Activated T-cell treated with anti-CD3 and anti-CD28 coated beads for 4 hours (primary cell): ENCODE measurements at places on chromosomes 1 and 21.

GRCh38 chr1:227192163-227192562 lies 126.1 kb downstream of the CDC42BPA start:
- no peak for DNase-seq

- no peak for DNase-seq
Measured at GRCh38 chr1:184524248-184524647, 137.4 kb downstream of the C1orf21 start.

- DNase-seq = no peak
Measured at GRCh38 chr1:75275631-75276030, 141.4 kb downstream of the LHX8 start.

DNA sequence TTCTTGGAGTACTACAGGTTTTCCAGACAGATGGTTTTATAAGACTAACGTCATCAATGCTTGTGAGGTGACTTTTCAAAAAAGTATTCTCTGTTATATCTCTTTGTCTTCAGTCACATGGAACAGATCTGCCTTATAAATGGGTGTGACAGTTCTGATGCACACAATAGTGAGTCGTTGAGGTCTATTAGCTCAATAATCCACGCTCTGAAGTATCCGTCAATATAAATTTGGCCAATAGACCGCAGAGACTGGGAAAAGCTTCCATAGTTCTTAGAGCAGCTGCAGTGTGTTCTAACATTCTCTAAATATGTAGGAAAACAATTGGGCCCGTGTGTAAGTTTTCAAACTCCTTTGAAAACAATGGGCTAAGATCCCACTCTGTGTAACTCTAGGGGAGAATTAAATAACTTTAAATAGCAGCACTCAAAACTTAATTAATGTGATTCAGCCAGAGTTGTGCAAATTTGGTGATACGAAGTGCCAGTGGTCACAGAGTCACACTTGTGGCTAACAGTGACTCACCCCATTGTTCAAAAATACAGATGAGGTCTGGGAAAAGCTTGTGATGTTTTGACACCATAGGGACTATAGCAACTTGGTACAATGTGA lies 316.0 kb downstream of the LMO4 start:
- no peak for DNase-seq

GRCh38 chr1:244316407-244316806 lies 135.3 kb downstream of the ADSS2 start:
- no peak for DNase-seq

DNA sequence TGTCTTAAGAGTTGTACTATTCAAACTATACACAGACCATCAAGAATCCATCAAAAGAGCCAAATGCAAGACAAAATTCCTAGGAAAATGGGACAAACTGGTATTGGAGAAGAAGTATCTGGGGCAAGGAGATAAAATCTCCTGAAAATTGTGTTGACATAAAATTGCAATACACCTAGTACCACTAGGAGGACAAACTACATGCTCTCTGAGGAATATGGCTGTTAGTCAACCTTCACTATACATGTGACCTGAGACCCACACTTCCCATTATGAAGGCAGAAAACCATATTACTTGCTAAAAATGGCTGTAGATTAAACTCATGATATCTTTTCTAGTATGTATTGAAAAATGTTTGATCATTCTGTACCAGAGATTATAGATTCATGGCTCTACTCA lies 30.0 kb downstream of the IRF2BP2 start:
- no peak for DNase-seq

GRCh38 chr1:200346700-200347099 lies 63.1 kb downstream of the ZNF281 start:
- DNase-seq = no peak

- no peak for DNase-seq
Measured at GRCh38 chr1:7501084-7501491, 270.0 kb upstream of the VAMP3 start.

DNA sequence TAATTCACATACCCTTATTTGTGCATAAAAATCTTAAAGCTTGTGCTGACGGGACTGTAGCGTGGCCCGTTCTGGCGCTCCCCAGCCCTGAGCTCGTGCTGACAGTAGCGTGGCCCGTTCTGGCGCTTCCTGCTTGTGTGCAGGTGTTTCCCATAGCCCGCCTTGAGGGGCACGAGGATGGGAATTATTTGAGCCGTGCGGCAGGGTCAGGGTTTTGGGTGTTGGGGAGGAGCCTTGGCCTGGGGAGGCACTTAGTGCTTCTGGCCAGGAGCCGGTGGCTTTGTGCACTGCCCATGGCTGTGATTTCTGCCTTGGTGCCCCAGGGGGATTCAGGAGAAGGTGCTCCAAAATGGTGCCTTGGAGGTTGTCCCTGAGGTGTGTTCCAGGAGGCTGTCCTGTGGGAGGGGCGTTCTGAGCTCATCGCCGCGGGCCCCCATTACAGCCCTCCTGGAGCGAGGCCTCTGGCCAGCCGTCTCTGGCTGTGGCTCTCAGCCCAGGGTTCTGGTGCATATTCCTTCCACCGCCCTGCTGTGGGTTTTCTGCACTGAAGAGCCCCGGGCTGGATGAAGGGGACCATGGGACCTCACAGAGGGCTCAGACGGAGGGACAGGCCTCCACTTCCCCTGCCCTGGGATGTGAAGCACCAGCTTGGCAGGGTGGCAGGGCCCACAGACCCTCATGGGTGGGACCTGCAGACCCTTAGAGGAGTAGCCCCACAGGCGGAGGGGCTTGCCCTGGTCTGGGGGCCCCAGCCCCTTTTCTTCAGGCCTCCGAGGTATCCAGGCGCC lies 6.6 kb downstream of the SLX9 start:
- no peak for DNase-seq

DNA sequence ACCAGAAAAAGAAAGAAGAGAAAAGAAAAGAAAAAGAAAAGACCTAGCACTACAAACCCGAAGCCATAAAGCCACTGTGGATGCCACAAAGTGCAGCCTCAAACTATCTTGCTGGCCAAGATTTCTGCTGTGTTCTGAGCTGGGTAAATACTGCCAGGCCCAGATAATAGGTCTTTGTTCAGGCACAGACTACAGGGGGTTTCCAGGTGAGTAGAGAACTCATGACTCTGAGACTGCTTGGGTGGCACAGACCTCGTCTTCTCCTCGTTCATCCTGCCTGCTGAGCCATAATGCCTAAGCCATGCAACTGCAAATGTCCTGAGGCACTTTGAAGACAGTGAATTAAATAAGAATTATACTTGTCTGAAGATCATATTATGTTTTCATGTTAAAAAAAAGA lies 651.8 kb downstream of the LMO4 start:
- DNase-seq = no peak

DNA sequence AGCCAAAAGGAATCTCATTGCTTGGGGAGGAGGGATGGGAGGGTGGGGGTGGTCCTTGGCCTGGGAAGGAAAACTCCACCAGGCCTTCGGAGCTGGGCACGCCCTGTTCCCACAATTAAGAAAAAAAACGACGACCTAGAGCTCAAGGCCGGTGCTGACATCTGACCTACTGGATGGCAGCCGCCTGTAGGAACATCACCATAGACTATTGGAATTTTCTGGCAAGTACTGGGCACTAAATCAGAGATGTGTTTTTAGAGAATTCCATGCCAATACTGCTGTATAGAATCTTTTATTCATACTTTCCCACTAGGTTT lies 729 bp downstream of the NADK start:
- no peak for DNase-seq

DNA sequence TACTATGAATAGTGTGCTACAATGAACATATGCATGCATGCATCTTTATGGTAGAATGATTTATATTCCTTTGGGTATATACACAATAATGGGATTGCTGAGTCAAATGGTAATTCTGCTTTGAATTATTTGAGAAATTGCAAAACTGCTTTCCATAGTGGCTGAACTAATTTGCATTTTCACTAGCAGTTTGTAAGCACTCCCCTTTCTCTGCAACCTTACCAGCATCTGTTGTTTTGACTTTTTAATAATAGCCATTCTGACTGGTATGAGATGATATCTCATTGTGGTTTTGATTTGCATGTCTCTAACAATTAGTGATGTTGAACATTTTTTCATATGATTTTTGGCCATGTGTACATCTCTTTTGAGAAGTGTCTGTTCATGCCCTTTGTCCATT lies 24.0 kb upstream of the DIRAS3 start:
- DNase-seq = no peak

GRCh38 chr21:39927304-39927886 lies 60.2 kb downstream of the PCP4 start:
- DNase-seq = no peak

DNA sequence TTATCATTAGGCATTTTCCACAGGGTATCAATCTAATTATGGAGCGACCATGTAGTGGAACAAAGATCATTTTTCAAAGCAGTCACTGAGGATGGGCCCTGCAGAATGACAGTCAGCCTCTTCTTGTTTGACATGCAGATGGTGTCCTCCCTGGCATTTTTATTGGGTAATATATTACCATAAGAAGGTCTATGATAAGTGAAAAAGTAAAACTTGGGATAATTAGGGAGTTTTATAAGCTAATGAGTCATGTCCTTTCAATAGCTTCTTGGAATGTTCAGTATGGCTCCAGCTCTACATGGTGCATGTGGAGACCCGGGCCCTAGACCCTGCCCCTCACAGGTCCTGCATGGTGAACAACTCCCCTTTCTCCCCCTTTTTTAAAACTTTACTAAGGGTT lies 232.2 kb upstream of the COA6 start:
- DNase-seq = no peak

GRCh38 chr1:169466259-169467230 lies 19.2 kb downstream of the SLC19A2 start:
- DNase-seq = peak; percentile 22

GRCh38 chr1:75245239-75245638 lies 111.1 kb downstream of the LHX8 start:
- DNase-seq = no peak

GRCh38 chr1:245599371-245600174 lies 444.8 kb downstream of the KIF26B start:
- no peak for DNase-seq

- DNase-seq = no peak
Measured at GRCh38 chr1:85943526-85943925, 213.0 kb downstream of the COL24A1 start.

DNA sequence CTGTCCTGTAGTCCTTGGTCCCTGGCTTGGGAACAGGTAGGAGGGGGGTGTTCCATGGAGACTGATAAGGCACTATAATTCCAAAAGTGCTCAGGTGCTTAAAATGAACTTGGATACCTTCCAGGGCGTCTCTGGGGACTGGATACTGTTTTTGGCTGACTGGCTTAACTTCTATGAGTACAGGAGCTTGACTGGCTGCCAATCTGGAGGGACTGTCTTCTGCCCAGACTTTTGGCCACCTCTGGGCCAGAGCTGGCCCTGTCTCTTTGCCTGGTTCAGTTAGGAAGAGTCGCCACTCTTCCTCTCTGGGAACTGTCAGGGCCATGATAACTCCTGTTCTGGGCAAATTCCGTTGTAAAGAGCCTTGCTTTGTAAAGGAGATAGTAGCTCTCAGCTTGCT lies 407.0 kb downstream of the TGFB2 start:
- no peak for DNase-seq

DNA sequence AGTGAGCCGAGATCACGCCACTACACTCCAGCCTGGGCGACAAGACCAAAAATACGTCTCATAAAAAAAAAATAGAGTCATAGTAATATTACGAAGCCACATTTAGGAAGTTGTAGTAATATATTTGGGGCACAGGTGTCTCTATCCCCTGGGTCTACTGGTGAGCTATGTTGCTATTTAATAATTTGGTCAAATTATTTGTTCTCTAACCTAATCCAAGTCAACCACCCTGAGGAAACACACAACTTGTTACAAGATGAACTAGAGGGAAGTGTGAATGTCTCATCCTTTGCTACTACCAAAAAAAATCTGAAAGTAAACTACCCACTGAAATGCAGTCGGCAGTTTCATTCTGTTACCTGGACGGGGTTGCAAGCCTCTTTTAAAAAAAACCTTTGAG lies 35.3 kb downstream of the RGS8 start:
- DNase-seq = no peak

- DNase-seq = no peak
Measured at GRCh38 chr1:215748431-215748830, 181.3 kb downstream of the KCTD3 start.

GRCh38 chr1:112390775-112391602 lies 5.0 kb upstream of the CTTNBP2NL start:
- DNase-seq = peak; percentile 76
